ENCODE measurements at places on chromosomes 5 and 9.
A peak's percentile ranks its signal among the peaks of the same experiment; 100 is the strongest.

DNA sequence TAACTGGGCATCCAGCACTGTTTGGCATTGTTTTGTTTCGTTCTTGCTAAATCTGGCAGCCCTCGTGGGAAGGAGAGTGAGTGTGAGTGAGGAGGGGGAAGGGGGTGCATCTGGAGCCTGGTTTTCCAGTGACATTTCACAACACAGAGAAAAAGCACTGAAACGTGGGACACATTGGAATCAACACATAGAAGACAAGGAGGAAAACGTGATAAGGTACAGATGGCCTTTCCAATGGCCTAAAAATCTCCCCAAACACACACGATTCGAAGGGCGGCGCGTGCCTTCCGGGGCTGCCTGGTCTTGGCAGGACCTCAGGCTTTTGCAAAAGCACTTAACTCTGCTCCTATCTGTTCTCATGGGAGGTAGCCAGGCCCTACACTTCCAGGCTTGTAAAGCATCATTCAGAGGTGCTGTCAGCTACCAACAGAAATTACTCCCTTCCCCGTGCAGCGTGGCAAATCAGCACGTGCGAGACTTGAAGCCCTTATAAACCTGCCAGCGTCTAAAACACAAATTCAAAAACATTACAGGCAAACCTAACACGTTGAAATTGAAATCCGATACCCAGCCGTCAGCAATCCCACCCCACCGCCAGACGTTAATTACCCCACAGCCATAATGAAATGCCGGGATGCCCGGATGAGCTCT, 129.4 kb downstream of the OLFM1 start:
- DNase-seq: no peak

DNA sequence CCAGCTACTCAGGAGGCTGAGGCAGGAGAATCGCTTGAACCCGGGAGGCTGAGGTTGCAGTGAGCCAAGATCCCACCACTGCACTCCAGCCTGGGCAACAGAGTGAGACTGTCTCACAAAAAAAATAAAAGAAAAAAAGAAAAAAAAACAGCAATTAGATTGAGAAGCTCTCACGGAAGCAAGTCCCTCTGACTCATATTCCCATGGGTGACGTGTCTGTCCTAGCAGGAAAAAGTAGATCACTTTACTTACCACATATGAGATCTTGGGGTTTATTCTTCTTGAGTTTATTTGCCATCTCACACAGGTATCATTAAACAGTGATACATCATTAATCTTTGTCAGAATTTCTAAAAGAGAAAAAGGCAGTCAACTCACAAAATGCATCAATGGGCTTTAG, 62.6 kb downstream of the SUSD1 start:
- no peak for DNase-seq

DNA sequence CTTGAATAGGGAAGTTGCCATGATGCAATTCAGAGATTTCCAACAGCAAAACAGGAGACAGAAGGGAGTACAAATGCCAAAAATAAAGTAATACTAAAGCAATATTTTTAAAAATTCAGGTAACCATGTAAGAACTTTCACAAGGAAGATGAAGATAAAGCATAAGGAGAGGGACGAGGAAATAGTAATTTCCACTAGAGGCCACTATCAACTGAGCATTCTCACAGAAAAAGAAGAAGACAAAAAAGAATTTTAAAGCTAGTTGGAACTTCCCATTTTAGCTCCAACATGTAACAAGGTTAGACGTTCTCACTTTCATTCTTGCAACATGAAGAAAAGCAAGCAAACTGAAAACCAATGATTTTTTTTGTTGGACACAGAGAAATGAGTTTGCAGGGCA, 779.9 kb upstream of the CDH6 start:
- DNase-seq: no peak

DNA sequence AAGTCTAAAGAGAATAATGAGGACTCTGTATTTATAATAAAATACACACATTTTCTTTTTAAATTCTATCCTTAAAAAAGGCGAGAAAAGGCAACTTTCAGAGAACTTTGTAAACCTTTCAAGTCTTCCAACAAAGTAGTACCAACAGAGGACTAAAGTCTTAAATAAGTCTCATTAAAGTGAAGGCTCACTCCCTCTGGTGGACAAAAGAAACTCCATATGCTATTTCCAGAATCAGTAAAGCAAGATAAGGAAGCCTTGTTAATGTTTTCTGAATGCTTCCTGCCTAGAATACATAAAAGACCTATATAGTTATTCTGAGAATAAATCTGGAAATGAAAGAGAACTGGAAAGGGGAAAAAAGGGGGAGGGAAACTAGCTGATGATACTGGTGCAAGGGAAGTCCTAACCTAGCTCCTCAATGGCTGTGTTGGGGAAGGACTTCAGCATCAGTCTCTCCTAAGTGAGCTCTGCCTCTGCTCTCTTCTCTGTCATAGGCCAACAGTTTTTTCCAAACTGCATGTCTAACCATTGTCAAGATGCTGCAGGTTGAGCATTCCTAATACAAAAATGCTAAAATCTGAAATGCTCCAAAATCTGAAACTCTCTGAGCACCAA, 7.2 kb downstream of the HMGCS1 start:
- DNase-seq: peak; percentile 76

GRCh38 chr9:2181792-2182191, 166.6 kb downstream of the SMARCA2 start:
- no peak for DNase-seq

GRCh38 chr5:180353980-180354452, 880 bp upstream of the GFPT2 start:
- DNase-seq: no peak

DNA sequence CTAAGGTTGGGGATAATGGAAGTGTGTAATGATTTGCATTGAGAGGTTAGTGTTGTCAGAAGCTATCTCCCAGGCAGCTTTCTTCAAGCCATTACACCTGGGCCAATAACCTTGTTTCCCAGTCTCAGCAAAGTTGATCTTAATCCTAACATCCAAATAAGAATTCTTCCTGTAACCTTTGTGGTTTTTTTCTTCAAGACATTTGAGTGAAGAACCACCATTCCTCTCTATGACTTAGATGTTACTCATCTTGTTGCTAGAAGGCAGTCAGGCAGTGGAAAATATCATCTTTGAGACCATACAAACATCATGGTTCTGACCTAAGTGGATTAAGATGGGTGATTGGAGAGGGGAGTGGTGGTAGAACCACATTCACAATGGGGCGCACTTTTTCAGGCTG, 103.5 kb downstream of the NDUFAF2 start:
- no peak for DNase-seq

Data from hematopoietic multipotent progenitor cell treated with erythropoietin and hydrocortisone succinate and interleukin-3 and kit ligand, for 17 days (in vitro differentiated cells).